ENCODE measurements at places on chromosomes 12 and 14.

GRCh38 chr12:120159509-120160237 is 34.8 kb downstream of the GCN1 start:
- DNase-seq = no peak

GRCh38 chr12:49057888-49058287 is 2.7 kb downstream of the KMT2D start:
- DNase-seq = no peak

DNA sequence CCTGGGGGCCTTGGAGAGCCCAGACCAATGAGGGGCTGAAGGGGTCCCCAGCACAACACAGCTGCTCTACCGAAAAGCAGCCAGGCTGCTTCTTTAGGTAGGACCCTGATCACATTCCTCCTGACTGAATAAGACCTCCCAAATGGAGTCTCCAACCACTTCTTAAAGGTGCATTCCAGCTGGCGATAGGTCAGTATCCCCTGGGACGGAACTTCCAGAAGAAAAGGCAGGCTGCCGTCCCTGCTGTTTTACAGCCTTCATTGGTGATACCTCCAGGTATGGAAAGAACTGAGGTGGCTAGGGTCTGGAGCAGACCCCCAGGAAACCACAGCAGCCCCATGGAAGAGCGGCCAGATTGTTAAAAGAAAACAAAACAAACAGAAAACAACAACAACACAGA is 340.6 kb downstream of the BTG1 start:
- DNase-seq = no peak

DNA sequence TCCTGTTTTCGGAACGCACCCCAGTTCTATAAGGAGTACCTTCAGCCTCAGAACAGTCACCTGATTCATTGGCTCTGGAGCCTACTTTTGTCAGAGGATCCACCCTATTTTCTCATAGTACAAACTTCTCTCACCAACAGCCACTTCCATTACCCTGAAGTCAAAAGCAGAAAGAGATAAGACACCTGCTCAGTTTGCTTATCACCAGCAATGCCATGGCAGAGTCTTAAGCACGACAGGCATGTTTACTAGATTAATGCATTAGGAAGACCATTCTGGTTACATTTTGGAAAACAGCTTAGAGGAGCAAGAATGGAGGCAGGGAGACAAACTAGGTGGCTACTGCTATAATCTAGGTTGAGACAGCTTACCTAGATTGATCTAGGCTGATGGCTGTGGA is 67.7 kb downstream of the GXYLT1 start:
- no peak for DNase-seq

GRCh38 chr14:87686746-87687145 is 306.2 kb downstream of the GALC start:
- DNase-seq = no peak

- no peak for DNase-seq
Measured at GRCh38 chr12:56449622-56449984, 377 bp upstream of the TIMELESS start.

DNA sequence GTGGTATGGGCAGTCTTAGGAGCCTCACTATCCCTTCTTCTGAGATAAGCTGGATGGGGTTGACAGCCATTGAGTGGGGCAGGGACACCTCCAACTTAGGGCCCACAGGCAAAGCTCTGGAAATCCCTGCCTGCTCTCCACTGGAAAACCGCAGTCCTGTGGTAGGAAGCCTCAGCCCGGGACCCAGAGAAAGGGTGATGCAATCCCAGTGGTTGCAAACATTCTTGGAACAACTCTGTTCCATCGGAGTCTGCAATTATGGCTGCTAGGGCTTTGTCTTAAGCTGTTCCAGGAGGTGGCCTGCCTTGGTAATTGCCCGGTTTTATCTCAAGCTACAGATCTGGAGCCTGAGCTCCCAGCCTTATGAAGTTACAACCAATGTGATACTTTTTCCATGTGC is 133.4 kb downstream of the DICER1 start:
- no peak for DNase-seq

- no peak for DNase-seq
Measured at GRCh38 chr12:92039046-92039445, 106.6 kb downstream of the BTG1 start.

GRCh38 chr14:34605461-34605860 is 24.5 kb downstream of the SNX6 start:
- DNase-seq = no peak

DNA sequence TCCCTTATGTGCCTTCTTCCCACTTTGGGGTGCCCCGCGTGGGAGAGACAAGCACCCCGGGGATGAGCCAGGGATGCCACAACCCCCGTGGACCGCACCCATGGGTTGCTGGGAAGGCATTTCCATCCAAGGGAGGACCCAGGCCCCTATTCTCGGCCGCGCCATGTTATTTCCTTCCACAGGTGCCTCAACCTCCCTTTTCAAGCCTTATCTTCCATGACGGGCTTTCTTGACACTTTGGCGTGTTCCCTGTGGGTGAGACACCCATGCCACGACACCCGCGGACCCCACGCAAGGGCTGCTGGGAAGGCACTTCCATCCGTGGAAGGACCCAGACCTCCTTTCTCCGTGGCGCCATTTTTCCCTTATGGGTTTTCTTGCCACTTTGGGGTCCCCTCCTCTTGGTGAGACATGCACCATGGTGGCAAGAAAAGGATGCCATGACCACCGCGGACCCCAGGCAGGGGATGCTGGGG is 269.2 kb downstream of the ALG10 start:
- no peak for DNase-seq

DNA sequence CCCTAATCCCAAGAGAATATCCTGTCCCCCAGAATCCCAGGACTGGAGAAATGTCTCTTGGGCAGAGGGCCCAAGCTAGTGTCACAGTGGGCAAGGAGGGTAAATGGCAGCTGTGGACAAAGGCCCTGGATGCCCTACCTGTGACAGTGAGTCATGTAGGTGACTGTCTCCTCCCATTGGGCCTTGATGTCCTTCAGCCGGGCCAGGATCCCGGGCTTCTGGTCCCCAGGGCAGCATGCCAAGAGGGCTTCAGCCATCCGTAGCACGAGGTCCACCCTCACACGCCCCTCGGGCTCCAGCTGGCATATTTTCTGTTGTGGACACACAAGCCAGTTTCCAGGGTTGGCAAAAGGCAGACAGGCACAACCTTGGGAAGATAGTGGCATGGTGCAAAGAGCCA is 48.8 kb downstream of the SYNE3 start:
- DNase-seq = peak; percentile 54

GRCh38 chr12:57475271-57476161 is 4.2 kb downstream of the ARHGAP9 start:
- peak; percentile 10 for DNase-seq

GRCh38 chr12:3004655-3005565 is 45.7 kb downstream of the TEAD4 start:
- no peak for DNase-seq

DNA sequence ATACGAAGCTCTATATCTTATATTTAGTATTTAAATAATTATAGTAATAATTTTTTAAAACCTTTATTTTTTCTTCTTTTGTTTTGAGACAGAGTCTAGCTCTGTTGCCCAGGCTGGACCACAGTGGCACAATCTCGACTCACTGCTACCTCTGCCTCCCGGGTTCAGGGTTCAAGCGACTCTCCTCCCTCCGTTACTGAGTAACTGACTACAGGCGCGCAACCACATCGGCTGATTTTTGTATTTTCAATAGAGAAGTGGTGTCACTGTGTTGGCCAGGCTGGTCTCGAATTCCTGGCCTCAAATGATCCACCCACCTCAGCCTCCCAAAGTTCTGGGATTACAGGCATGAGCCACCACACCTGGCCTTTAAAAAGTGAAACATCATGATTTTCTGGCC is 13.0 kb upstream of the WNK1 start:
- no peak for DNase-seq

GRCh38 chr12:93773122-93773871 is 96.1 kb downstream of the CRADD start:
- DNase-seq = no peak

GRCh38 chr14:101835566-101835965 is 74.1 kb downstream of the PPP2R5C start:
- DNase-seq = no peak

DNA sequence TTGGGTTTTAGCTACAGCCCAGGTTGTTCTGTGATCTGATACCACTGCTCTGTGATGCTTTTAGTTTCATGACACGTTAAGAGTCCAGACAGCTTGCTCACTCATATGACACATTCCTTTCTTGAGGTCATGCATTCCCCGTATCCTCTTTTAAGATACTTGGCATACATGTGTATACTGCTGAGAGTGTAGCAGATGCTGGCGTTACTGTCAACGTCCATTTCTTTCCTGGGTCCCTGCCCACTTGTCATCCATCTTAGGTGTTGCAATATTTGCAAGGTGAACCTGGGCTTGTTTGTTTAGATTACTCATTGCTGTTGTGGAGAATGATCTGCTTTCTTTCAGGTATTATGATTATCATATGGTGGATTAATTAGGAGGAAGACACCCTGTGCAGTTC is 9.1 kb upstream of the EMP1 start:
- DNase-seq = no peak

- no peak for DNase-seq
Measured at GRCh38 chr12:17076811-17077210, 470.8 kb upstream of the LMO3 start.

DNA sequence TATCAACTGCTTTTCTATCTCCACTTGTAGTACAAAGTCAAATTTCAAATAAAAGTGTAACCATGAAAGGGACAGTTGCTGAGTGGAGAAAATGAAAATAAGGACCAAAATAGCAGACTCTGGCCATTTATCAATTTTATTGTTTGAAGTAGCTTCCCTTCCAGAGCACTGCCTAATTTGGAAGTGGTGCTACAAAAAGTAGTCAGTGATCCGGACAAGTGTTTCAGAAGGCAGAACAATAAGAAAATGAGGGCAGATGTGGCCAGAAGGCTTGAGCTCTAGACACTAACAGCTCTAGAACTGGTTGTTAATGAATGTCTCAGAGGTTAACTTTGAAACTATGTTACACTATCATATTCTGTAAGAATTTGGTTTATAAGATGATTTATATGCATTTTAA is 48.9 kb downstream of the ABCC9 start:
- no peak for DNase-seq

DNA sequence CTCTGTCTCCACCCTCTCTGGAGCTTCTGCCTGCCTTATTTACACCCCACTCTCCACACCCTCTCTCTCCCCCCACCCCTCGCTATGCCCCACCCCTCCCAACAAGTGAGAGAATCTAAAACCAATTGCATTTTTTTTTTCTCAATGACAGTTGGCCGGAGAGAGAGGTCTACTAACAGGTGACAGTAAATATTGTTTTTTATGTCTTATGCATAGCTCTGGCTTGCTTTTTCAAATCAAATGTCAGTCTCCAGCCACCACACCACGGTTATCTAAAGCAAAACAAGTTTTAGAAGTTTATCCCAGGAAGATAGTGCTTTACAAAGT is at the start of gene KCNC2:
Gene KCNC2, minus strand, starts transcription at position 28 of the 327 bp plus-strand sequence.
- DNase-seq = no peak

- peak; percentile 97 for DNase-seq
Measured at GRCh38 chr14:55454264-55455002, 14.0 kb upstream of the TBPL2 start.

GRCh38 chr12:104477510-104478390 is 21.0 kb downstream of the CHST11 start:
- DNase-seq = no peak

DNA sequence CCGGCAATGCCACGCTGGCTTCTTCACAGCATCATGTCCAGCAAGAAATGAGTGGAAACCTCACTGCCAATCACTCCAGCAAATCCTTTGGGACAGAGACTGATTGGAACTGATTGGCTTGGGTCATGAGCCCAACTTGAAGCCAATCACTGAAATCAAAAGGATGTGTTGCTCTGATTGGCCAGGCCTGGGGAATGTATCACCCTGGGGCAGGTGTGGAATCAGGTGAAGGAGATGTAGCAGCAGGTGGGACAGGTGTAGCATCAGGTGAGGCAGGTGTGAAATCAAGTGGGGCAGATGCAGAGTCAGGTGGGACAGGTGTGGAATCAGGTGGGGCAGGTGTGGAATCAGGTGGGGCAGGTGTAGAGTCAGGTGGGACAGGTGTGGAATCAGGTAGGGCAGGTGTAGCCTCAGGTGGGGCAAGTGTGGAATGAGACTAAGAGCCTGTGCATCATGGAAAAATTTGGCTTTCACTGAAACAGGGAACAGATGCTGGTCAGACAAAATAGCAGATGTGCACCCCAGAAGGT is 206.4 kb downstream of the SLC15A4 start:
- DNase-seq = no peak

GRCh38 chr12:16086462-16086861 is 175.3 kb downstream of the DERA start:
- no peak for DNase-seq

GRCh38 chr12:2266666-2267620 is 214.2 kb downstream of the CACNA1C start:
- DNase-seq = no peak

GRCh38 chr14:23863836-23864235 is 89.7 kb upstream of the DHRS4 start:
- no peak for DNase-seq

GRCh38 chr14:59343585-59343984 is 121.6 kb downstream of the GPR135 start:
- peak; percentile 43 for DNase-seq

- DNase-seq = no peak
Measured at GRCh38 chr14:71754422-71755095, 177.7 kb upstream of the RGS6 start.

DNA sequence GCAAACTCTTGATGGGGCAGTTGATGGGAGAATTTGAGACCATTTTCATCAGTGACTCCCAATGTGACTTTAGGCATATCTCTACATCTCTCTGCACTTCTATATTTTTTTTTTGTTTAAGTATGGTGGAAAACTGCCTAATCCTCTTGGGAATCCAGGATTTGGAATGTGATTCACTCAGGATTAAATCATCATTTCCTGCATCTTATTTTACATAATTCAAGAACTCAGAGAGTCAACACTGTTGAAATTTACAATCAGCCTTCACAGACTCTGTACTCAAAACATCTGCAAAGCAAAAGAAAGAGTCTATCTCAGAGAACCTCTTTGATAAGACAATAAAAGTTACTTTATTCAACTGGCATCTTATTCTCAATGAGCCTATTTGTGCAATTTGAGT is 260.7 kb upstream of the NOS1 start:
- DNase-seq = no peak

- DNase-seq = no peak
Measured at GRCh38 chr12:53750812-53751335, 905 bp downstream of the CISTR start.

GRCh38 chr12:26828280-26829073 is 4.5 kb downstream of the ITPR2 start:
- DNase-seq = no peak
